ENCODE measurements at places on chromosomes 5 and 9.

GRCh38 chr9:88534456-88535225 is at the start of gene NXNL2:
TSS of gene NXNL2 (plus strand) at chr9:88535178. CDS start at chr9:88535435, 257 bp downstream.
- DNase-seq, result no peak

- DNase-seq, result no peak
These were observed 22.7 kb downstream of the CAVIN4 start for GRCh38 chr9:100600521-100601079.

GRCh38 chr9:89985068-89985467 is 380.3 kb downstream of the GADD45G start:
- DNase-seq, result no peak

DNA sequence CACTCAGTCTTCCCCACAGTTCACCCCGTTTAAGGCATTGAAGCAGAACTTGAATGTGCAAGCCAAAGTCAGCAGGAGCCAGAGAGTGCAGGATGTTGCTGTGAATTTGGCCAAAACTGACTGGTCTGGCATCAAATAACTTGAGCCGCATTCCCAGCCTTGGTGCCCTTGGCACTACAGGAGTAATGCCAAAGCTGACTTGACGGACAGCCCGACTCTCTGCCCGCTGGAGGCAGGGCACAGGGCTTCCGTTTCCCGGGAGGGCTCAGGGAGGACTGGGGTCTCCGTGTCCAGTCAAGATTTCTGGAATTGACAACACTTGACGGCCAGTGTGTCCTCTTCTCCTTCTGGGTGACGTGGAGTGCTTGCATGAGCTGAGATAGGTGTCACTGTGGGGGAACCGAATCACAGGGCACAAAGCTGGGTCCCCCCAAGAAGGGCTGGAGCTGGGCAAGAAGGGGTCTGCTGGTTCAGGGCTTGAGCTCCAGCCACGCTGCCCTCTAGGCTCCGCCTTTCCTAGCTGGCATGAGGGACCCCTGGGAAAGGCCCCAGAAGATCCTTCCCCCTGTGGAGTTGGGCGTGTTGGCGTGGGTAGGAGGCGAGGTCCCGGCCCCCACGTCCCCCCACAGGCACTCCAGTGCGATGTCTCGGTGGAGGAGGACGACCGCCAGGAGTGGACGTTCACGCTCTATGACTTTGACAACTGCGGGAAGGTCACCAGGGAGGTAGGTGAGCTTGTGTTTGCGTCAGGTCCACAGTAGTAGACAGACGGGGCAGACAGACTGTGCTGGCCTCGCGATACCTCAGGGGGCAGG is 25.2 kb downstream of the NKD2 start:
- no peak for DNase-seq
